Prostate gland (tissue), 2 donors: ENCODE measurements at places on chromosomes 12 and 14. TPM values are rescaled to one million over a fixed set of nuclear protein-coding genes. Genes with fewer than 3 reads are reported as not detected.

- no peak overlapping the region for H3K4me3 ChIP-seq
- H3K27me3 ChIP-seq = no peaks in the 10 kb centered on the region
- H3K36me3 ChIP-seq = no peaks in the 10 kb centered on the region
- no peaks in the 10 kb centered on the region for H3K4me1 ChIP-seq
These were observed 53.1 kb upstream of the CCDC175 start for GRCh38 chr14:59629444-59630287.

GRCh38 chr14:30283822-30284446 is 275.0 kb upstream of the G2E3 start:
- H3K27ac ChIP-seq = no peak overlapping the region
- H3K4me3 ChIP-seq = no peak overlapping the region
- no peaks in the 10 kb centered on the region for H3K27me3 ChIP-seq
- DNase-seq = no peak
- H3K4me1 ChIP-seq = no peaks in the 10 kb centered on the region

Gene SP1
- 84.5 TPM for total RNA-seq

DNA sequence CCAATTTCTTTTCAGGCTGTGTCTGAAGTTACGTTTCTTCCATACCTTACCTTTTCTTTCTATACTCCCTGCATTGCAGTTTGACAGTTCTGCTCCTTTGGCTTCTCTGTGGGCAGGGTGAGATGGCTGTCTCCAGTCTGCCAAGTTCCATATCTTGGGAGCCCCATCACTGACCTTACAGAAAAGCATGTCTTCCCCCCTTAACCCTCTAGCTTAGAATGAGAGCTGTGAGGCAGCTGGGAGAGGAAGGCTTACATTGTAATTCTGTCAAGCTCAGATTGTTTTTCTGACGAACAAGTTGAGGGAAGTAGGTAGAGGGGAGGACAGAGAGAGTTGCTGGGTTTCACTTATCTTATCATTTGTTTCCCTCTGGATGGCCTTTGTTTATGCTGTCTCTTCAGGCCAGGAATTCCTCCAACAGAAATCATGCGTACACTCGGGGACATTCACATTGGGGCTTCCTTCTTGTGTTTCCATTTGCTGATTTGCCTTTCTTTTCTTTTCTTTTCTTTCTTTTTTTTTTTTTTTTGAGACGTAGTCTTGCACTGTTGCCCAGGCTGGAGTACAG is 9.3 kb downstream of the DAAM1 start:
- no peak for DNase-seq
- H3K27ac ChIP-seq = no peak overlapping the region

- no peak for DNase-seq
- H3K36me3 ChIP-seq = no peaks in the 10 kb centered on the region
- H3K4me3 ChIP-seq = no peak overlapping the region
These were observed 16.7 kb upstream of the CRY1 start for GRCh38 chr12:107109726-107110719.

GRCh38 chr12:132779781-132780353 is 18.2 kb upstream of the ANKLE2 start:
- no peak overlapping the region for H3K27ac ChIP-seq
- no peak for DNase-seq
- H3K4me1 ChIP-seq = no peaks in the 10 kb centered on the region
- H3K4me3 ChIP-seq = no peak overlapping the region
- H3K36me3 ChIP-seq = peaks cover 12% of the 10 kb centered on the region
- H3K27me3 ChIP-seq = no peaks in the 10 kb centered on the region

GRCh38 chr12:82425241-82425640 is 66.9 kb downstream of the METTL25 start:
- no peak overlapping the region for H3K27ac ChIP-seq
- H3K36me3 ChIP-seq = no peaks in the 10 kb centered on the region
- no peaks in the 10 kb centered on the region for H3K4me1 ChIP-seq
- no peak for DNase-seq
- no peaks in the 10 kb centered on the region for H3K27me3 ChIP-seq
- no peak overlapping the region for H3K4me3 ChIP-seq

DNA sequence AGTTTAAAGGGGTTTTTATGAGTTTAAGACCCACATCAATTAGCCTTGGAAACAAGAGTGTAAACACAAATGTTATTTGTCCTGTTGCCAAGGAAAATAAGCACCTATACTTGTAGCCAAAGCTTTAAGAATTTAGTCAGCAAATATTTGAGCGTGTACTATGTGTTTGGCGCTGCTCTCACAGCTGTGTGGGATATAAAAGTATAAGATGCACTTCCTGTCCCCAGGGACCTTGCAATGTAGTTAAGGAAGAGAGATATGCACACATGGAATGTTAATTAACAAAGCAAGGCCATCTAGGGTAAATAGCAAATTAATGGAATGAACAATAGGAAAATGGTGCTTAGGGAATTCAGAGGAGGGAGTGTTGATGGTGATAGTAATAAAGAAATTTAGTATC is 134.9 kb upstream of the SRRM4 start:
- no peaks in the 10 kb centered on the region for H3K36me3 ChIP-seq
- H3K27me3 ChIP-seq = peaks cover 3% of the 10 kb centered on the region
- H3K27ac ChIP-seq = no peak overlapping the region
